Mesendoderm (in vitro differentiated cells): ENCODE measurements at places on chromosomes 6 and 20.
A peak's percentile ranks its signal among the peaks of the same experiment; 100 is the strongest.

DNA sequence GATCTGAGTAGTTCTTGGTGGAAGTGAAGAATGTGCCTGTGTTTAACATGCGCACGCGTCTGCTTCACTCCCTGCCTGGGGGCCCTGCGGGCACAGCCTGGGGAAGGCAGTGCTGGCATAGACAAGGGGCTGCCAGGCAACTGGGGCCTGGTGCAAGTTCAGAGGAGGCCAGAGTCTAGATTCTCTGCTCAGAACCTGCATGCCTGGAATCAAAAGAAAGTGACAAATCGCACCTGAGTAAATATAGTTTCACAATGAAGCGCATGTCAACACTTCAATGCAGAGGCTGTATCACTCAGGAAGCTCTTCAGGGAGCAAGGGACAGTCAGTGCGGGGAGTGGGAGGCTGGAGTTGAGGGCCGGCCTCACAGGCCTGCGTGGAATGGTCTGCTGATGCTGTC lies 24.2 kb upstream of the PPP1R14C start:
- H3K4me3 ChIP-seq = no peak overlapping the region
- no peaks in the 10 kb centered on the region for H3K27me3 ChIP-seq
- no peaks in the 10 kb centered on the region for H3K4me1 ChIP-seq
- no peak for DNase-seq
- H3K27ac ChIP-seq = no peak overlapping the region

- no peaks in the 10 kb centered on the region for H3K27me3 ChIP-seq
- H3K4me1 ChIP-seq = no peaks in the 10 kb centered on the region
- H3K4me3 ChIP-seq = no peak overlapping the region
- no peak overlapping the region for H3K27ac ChIP-seq
Observed at GRCh38 chr6:4352731-4353130, 217.4 kb upstream of the ECI2 start.

GRCh38 chr20:43862438-43862837 lies 52.2 kb upstream of the TOX2 start:
- no peak for DNase-seq
- H3K27me3 ChIP-seq = no peaks in the 10 kb centered on the region
- no peaks in the 10 kb centered on the region for H3K4me1 ChIP-seq
- no peaks in the 10 kb centered on the region for H3K36me3 ChIP-seq
- H3K27ac ChIP-seq = no peak overlapping the region

GRCh38 chr20:36875702-36876472 lies at the start of gene TLDC2:
Gene TLDC2 (plus strand): TSS chr20:36876138. CDS start chr20:36876175, 37 bp downstream.
- H3K36me3 ChIP-seq = no peaks in the 10 kb centered on the region
- no peak for DNase-seq
- H3K27ac ChIP-seq = no peak within 1 kb of the TSS
- H3K4me3 ChIP-seq = no peak within 1 kb of the TSS

DNA sequence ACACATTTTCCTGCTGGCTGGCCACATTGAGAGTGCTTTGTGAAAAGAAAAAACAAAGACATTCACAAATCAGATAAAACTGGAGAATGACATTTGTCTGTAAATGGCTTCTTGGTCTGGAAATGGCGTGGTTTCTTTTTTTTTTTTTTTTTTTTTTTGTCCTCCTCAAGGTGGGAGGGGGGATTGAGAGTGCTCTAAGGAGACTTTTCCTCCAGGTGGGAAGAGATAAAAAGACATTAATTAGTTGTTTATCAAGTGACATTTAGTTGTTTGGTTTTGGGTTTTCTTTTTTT lies 40.4 kb downstream of the GNAS start:
- no peaks in the 10 kb centered on the region for H3K27me3 ChIP-seq
- H3K27ac ChIP-seq = peak overlapping the region; percentile 100
- no peak for DNase-seq
- peaks cover 3% of the 10 kb centered on the region for H3K36me3 ChIP-seq

GRCh38 chr6:169316651-169317050 lies 63.0 kb upstream of the THBS2 start:
- no peaks in the 10 kb centered on the region for H3K36me3 ChIP-seq
- DNase-seq = no peak
- no peaks in the 10 kb centered on the region for H3K27me3 ChIP-seq

DNA sequence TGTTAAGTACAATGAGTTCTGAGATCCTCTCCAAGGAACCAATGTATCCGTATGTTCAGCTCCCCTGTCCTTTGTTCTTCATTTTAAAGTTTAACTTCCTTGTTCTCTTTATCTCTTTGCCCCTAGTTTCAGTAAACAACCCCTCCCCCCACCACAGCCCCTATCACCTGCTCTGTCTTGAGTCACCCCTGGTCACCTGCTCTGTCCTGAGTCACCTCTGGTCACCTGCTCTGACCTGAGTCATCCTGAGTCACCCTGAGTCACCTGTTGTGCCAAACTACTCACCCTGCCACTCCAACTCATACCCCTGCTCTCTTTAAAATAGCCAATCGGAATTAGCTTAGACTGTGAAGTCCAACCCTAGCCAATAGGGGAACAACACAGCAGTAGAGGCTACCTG lies 288.7 kb upstream of the CDYL start:
- no peaks in the 10 kb centered on the region for H3K36me3 ChIP-seq
- no peaks in the 10 kb centered on the region for H3K27me3 ChIP-seq
- no peak overlapping the region for H3K27ac ChIP-seq
- no peak overlapping the region for H3K4me3 ChIP-seq
- peak; percentile 67 for DNase-seq
- H3K4me1 ChIP-seq = no peaks in the 10 kb centered on the region

GRCh38 chr20:62366370-62367135 lies 559 bp downstream of the LAMA5 start:
- H3K36me3 ChIP-seq = no peaks in the 10 kb centered on the region
- H3K4me1 ChIP-seq = peaks cover 12% of the 10 kb centered on the region
- no peaks in the 10 kb centered on the region for H3K27me3 ChIP-seq
- peak; percentile 91 for DNase-seq
- H3K4me3 ChIP-seq = peak overlapping the region; percentile 70
- peak overlapping the region; percentile 82 for H3K27ac ChIP-seq
